NCI-H1436 treated with DMSO at 0.1 percent for 48 hours (cell line): ENCODE measurements at places on chromosomes 1 and 21.

DNA sequence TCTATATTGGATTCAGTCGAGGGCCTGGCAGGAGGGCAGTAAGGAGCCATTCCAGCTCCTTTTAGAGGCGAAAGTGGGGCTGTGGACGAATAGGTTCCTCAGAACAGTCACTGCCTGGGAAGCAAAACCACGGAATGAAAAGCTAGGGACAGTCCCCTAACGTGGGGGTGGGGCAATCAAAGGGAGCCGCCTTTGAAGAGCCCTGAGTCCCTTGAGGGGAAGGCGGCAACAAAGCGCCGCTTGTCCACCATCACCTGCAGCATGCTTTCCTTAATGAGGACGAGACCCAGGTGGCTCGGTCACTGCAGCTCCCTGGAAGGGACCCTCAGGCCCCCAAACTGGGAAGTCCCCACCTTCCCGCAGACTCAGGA is 184.7 kb downstream of the ETS2 start:
- DNase-seq, result no peak

- no peak for DNase-seq
Observed at GRCh38 chr1:184881941-184882913, 92.1 kb downstream of the NIBAN1 start.

GRCh38 chr1:8677782-8678181 is 139.7 kb downstream of the RERE start:
- DNase-seq, result no peak

- DNase-seq, result no peak
Observed at GRCh38 chr1:183801649-183802048, 3.3 kb upstream of the RGL1 start.

GRCh38 chr1:53837646-53837923 is 511 bp downstream of the NDC1 start:
- DNase-seq, result no peak

DNA sequence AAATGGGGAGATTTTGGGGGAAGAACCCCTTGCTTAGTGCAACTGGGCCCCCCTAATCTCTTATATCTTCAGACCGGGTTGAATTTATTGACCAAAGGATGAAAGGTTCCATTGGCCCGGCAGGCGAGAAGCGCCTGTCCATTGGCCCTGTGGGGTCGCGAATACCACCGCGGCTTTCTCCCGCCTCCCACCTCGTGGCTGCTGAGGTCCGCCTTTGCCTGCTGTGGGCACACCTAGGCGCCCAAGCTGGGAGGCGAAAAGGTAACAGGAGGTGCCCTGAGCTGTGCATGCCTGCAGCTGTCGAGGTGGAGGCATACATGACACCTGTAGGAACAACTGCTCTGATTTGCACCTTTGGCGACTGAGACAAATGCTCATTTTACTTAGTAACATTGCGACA is 21.1 kb upstream of the FLG2 start:
- DNase-seq, result no peak

GRCh38 chr1:59025201-59025600 is 241.4 kb upstream of the JUN start:
- no peak for DNase-seq

- DNase-seq, result peak; percentile 94
Observed at GRCh38 chr21:43295066-43295958, 126.5 kb downstream of the CRYAA start.
